ENCODE measurements at places on chromosomes 11 and 22.
A peak's percentile ranks its signal among the peaks of the same experiment; 100 is the strongest.

GRCh38 chr22:35783943-35784614, 66.4 kb downstream of the APOL5 start:
- no peak for DNase-seq

DNA sequence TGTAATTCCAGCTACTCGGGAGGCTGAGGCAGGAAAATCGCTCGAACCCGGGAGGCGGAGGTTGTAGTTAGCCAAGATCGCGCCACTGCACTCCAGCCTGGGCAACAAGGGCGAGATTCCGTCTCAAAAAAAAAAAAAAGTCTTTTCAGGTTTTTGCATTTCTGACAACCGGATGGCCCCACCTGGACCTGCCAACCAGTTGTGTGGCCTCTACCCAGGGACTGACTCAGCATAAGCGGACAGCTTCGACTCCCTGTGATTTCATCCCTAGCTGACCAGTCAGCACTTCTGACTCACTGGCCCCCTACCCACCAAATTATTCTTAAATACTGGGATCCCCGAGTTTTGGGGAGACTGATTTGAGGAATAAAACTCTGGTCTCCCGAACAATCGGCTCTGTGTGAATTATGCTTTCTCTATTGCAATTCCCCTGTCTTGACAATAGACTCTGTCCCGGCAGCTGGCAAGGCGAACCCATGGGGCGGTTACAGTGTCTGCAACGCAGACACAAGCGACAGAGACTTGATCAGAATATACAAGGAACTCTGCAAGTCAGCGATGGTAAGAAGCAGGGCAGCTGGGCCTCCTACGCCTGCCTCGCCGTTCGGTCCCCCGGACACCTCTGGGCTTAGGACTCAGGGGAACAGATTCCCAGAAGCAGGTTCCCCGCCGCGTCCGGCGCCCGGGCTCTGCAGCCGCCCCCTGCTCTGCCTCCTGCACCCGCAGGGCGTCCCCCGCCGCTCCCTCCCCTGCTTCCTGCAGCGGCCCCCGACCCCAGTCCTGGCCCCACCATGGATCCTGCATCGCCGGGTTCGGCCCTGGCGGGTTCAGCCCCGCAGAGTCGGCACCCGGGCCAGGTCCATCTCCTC, 741 bp upstream of the TALDO1 start:
- no peak for DNase-seq

DNA sequence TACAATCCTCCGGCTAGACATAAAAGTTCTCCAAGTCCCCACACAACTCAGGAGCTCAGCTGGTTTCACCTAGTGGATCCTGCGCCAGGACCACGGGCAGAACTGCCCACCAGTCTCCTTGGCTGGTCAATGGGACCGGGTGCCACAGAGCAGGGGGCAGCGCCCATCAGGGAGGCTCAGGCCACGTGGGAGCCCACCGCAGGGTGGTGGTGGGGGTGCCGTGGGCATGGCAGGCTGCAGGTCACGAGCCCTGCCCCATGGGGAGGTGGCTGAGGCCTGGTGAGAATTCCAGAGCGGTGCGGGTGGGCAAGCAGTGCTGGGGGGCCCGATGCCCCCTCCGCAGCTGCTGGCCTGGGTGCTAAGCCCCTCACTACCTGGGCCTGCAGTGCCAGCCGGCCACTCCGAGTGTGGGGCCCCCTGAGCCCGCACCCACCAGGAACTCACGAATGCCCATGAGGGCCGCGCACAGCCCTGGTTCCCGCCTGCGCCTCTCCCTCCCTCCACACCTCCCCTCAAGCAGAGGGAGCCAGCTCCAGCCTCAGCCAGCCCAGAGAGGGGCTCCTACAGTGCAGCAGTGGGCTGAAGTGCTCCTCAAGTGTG, 1091.9 kb upstream of the TENM4 start:
- no peak for DNase-seq

- DNase-seq, result no peak
Measured at GRCh38 chr11:76578654-76579055, 91.9 kb downstream of the LRRC32 start.

GRCh38 chr11:23112390-23112789, 252.1 kb upstream of the CCDC179 start:
- DNase-seq, result no peak

DNA sequence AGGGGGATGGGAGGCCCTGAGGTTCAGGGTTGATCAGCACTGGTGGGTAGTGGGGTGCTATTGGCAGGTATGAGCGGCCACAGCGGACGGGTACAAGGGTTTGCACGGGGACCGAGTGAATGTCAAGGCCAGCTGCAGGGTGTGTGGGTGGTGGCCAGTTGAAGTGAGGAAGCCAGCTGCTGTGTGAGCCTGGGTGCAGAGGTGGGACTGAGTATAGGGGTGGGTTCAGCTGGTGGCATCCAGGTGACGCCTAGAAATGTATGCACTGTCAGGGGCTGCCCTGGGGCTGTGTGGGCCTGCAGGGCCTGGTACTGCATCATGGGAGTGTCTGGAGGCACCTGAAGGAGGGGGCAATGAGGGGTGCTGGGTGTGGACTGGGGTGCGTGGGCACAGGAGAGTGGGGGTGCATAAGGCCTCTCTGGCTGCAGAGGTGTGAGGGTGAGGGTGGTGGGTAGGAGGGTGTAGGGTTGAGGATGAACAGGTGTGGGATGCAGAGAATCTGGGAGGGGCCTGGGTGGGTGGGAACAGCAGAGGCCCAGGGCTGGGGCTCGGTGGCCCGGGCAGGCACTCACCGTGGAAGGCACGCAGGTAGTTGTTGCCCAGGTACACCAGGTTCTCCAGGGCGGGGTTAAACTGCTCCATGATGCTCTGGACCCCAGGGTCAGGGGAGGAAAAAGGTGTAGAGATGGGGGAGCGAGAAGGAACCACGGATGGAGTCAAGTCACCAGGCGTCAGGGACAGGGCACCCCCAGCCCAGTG, 1.7 kb downstream of the BAIAP2L2 start:
- DNase-seq, result no peak

GRCh38 chr11:37496201-37496600, 898.2 kb upstream of the RAG2 start:
- no peak for DNase-seq

DNA sequence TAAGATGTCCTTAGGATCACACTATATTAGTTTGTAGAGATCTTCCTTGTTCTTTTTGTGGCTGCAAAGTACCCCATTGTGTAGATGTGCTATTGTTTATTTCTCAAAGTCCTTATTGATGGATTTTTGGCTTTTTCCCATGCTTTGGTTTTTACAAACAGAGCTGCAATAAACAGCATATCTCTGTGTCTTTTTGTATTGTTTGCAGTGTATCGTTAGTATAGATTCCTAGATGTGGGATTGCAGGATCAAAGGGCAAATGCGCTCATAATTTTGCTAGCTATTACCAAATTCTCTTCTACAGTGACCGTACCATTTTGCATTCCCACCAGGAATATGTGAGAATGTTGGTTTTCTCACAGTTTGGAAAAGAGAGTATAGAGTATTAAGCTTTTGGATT, 27.5 kb upstream of the FTH1 start:
- DNase-seq, result no peak

DNA sequence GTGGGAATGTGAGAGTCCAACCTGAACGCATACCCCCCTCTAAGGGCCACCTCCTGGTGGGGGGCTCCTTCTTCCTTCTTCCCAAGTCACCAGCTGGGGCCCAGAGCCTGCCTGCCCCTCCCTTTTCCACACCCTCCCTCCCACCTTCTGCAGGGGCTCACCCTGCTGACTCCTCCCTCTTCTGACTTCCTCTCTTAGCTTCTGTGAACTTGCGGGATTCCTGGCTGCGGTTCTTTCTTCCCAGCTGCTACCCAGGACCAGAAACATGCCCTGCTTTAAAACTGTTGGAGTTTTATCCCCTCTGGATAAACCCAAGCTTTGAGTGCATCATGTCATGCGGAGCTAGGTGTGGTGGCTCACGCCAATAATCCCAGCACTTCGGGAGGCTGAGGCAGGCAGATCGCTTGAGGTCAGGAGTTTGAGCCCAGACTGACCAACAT, 10.2 kb downstream of the LRRC74B start:
- DNase-seq, result no peak

DNA sequence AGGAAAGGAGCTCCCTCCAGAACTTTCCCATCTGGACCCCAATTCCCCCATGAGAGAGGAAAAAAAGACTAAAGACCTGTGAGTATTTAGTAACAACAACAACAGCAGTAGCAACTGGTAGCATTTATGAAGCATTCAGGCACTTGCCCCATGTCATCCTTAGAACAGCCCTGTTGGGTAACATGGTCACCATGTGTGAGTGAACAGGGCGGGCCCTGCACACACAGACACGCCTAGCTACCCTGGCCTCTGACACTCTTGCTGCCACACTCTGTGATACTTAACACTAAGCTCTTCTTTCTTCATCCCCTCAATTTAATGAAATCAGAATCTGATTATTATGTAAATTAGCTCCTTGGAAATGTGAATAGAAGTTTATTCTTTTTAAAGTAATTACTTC, 26.1 kb upstream of the SLC25A18 start:
- no peak for DNase-seq

DNA sequence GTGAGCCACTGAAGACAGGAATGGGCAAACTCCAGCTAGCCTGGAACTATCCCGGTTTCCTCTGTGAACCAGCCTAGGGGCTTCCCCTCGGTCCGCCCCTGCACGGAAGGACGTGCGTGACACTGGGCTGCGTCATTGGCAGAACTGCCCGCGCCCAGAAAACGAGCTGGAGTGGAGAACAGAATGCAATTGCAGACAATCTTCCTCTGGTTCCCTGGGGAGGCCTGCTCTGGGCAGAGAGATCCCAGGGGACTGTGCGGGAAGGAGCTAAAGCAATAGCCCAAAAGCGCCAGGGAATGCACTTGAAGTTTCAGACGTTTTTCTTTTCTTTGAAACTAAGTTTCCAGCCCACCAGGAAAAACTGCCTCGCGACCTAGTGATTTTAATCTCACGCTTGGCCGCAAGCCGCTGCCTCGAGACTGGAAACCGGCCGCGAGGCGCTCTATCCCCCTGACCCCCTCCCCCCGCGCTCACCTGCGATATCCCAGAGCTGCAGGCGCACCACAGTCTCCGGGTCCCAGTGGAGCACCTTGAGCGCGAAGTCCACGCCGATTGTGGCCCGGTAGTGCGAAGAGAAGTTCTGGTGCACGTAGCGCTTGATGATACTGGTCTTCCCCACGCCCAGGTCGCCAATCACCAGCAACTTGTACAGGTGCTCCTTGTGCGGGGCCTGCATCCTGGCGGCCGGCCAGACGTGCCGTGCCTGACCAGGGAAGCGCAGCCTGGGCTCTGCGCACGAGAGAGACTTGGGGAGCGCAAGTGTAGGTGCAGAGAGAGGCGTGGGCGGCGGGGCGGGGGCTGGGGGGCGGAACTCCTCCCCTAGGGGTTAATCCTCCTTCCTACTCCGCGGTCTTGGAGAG, at the start of gene RAB38:
TSS of gene RAB38 (minus strand) at position 735 of the 860 bp plus-strand sequence. CDS start at position 676, 59 bp downstream.
- DNase-seq, result peak; percentile 8

DNA sequence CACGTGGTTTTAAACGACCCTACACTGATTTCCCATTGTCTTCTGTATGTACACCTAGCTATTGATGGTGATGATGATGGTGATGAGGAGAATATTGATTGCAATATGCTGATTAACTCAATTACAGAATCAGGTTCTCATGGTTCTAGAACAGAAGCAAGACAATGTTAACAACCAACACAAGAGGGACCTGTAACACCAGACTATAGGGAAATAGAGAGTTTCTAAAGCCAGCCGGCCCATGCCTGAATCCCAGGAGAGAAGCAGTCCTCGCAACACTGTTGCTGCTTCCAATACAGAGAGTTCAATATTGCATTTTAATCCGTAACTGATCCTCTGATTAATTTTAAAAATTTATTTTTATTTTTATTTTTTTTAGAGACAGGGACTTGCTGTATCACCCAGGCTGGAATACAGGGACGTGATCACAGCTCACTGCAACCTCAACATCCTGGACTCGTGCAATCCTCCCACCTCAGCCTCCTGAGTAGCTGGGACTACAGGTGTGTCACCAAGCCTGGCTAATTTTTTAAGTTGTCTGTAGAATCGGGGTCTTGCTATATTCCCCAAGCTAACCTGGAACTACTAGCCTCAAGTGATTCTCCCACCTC, 22.2 kb upstream of the UBASH3B start:
- DNase-seq, result no peak

GRCh38 chr11:5547982-5548381, 358 bp downstream of the OR52H1 start:
- DNase-seq, result no peak

GRCh38 chr22:48898524-48899250, 929.0 kb downstream of the BRD1 start:
- no peak for DNase-seq

DNA sequence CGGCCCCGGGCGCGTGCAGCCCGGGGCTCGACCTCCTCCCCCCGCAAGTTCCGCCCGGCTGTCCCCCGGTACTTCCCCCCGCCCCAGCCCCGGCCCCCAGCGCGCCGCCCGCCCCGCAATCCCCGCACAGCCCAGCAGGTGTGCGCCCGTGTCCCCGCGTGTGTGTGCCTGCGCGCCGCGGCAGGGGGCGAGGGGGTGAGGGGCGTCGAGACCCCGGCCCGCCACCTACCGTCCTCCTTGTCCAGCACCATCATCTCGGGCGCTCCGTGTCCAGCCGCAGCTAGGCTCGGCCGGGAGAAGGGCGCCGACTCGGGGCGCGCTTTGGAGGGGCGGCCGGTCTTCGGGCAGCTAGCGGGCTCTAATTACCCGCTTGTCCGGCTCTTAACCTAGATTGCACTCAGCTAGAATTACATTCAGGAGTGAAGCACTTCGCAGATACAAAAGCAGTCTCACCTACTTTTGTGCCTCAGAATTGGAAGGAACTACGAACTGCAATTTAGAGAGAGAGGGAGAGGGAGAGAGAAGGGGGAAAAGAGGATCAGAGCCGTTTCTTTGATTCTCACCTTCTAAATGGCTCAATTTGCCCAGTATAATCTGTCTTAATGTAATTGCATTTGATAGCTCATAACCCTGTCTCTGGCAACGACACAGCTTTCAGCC, 439 bp downstream of the LMO1 start:
- no peak for DNase-seq

- DNase-seq, result no peak
Measured at GRCh38 chr22:26565181-26565580, 24.8 kb downstream of the TPST2 start.

DNA sequence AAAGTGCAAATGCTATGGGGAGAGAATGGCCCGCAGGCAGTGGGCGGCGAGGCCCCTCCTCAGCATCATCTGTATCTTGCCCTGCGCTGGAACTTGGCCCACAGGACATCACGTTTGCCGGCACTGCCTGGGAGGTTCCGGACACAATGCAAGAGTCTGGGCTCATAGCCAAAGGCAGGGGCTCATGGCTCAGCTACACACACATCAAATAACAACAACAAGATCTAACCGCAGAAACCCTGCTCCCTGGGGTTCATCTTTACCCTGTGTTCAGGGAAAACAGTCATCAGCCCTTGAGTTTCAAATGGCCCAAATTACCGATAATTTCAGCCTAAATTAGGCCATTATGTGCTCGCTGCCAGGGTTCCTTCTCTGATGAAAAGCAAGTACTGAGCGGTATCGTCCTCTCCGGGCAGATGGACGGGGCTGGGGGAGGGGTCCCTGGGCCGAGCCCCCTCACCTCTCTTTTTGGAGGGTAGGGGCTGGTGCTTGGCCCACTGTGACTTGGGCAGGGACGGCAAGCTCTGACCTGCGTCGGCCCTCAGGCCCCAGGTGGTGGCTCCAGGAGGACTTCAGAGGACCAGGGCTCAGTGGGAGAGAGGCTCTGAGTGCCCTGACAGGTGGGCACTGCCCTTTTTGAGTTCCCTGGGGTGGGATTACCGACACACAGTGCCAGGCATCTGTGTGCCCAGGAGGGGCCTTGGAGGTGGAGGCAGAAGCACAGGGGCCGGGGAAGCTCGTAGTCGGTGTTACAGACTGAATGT, 25.0 kb upstream of the GAL start:
- no peak for DNase-seq
